NCI-H748 treated with DMSO at 0.1 percent for 48 hours (cell line): ENCODE measurements at places on chromosomes 6 and 20.

DNA sequence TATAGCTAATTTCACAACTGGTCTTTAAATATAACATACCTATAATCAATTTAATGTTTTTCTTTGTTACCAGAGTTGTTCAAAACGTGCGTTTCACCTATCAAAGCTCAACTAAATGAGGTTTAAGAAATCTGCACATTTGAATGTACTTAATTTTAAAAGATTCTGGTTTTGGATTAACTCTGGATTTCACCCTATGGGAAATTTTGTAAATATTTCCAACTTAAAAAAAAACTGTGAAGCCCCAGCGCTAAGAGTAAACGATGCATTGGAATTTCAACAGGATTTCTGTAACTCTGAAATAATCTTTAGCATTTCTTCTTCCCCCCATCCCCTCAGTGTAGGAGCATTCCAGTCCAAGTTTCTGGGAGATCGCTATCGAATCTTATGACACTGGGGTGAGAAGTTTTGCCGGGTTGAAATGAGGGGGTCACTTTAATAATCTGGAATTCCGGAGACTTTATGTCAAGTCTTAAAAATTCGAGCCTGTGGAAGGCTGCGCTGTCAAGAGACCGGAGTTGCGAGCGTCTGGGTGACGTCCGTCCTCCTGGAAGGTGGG is 643 bp upstream of the MAP3K4 start:
- no peak for DNase-seq

GRCh38 chr20:12207875-12208274 is 290.2 kb downstream of the BTBD3 start:
- DNase-seq, result no peak

- no peak for DNase-seq
These were observed 986.9 kb upstream of the MANEA start for GRCh38 chr6:94590416-94590815.

DNA sequence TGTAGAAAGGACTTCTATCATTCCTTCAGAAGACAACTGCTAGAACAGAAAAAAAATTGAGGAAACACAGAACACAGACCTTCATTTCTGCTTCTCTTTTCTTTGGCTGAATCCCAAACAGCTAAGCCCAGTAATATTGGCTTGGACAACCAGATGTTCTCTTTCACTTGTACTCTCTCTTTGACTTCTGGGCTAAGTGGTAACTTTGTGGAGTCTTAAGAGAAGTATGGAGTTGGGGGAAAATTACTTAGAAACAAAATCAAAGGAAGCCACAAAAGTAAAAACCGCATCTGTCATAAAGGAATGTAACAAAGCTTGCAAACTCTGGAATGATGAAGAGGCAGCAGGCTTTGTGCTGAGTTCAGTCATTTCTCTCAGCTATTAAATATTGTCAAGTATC is 587.5 kb downstream of the CBLN4 start:
- no peak for DNase-seq

GRCh38 chr6:155193526-155193925 is 70.3 kb upstream of the CLDN20 start:
- DNase-seq, result no peak

- DNase-seq, result peak; percentile 51
These were observed 559 bp downstream of the APMAP start for GRCh38 chr20:24991897-24992486.

GRCh38 chr20:62412194-62413024 is 5.3 kb upstream of the CABLES2 start:
- no peak for DNase-seq

DNA sequence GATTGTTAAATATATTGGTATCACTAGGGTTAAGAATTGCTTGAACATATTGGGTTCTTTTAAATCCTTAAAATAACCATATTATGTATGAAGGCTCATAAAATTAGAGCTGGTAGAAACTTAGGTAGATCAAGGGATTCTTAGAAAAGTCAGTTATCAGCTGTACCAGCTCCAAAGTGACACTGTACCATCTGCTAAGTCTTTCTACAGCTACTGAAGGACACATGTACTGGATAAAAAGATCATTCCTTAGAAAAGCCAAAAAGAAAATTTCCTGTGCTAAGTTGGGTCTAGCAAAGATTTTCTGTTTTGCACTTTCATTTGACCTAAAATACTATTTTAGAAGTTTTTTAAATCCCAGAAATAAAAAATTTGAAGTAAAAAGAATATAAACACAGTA is 130.4 kb downstream of the CD164 start:
- DNase-seq, result no peak

DNA sequence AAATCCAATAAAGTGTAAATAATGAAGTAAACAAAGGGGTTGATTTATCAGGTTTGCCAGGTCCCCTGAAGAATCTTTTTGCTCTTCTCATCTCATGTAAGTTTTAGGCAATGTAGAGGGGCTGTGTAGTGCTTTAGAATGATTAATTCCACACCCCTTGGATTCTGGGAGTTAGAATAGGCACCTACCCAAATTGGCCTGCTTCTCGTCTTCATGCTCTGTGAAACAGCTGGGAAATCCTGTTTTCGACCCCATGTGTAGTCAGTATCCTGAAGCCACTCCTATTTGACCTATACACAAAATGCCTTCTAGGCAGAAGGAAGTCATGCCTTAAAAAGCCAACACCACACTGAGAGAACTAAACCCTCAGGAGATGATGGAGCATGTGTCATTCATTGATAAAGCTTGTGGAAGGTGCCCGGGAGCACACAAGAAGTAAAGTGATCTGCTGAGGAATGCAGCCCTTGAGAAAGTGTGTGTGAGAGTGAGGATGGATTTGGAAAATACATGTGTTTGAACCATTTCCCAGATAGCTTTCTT is 170.9 kb downstream of the KLHL32 start:
- no peak for DNase-seq

DNA sequence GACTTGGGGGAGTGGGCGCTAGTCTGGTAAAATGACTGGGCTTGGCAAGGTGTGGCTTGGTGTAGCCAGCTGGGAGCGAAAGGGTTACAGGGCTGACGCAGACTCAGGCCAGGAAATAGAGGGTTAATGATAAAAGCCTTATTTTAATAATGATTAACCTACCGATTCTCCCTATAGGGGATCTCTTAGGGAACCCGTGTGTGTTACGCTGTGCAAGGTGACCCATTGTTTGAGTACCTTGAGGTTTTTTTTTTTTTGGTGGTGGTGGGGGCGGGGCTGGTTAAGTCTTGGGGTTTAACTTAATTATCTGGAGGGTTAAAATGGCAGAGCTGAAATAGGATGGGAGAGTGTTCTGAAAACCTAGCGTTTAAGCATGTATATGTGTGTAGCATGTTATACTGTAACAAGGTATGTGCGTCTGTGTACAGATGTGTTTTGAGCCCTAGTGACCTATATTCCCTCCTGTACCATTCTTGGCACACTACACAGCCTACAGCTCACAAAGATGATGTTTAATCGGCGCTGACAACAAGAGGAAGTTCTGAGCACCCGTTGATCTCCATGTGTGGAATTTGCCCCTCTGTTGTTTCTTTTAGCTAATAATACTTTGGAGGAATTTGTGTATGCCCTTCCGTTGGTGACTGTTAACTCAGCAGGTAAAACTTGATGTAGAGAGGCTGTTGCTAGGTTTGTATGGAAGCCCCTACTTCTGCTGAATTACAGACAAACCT is 1.3 kb downstream of the CARMIL1 start:
- peak; percentile 36 for DNase-seq

GRCh38 chr20:11266571-11266970 is 592.8 kb upstream of the JAG1 start:
- peak; percentile 71 for DNase-seq

DNA sequence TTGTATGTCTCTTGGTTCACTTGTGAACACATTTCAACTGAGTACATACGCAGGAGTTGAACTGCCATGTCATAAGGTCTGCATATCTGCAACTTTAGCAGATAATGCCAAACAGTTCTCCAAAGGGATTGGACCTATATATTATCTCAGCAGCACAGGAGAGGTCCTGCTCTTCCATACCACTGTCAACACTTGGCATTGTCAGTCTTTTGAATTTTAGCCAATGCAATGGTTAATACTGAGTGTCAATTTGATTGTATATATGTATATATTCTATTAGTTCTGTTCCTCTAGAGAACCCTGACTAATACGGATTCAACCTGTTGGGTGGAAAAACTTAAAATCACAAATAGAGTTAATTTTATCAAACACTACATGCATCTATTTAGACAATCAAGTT is 26.1 kb upstream of the ARHGAP18 start:
- no peak for DNase-seq

DNA sequence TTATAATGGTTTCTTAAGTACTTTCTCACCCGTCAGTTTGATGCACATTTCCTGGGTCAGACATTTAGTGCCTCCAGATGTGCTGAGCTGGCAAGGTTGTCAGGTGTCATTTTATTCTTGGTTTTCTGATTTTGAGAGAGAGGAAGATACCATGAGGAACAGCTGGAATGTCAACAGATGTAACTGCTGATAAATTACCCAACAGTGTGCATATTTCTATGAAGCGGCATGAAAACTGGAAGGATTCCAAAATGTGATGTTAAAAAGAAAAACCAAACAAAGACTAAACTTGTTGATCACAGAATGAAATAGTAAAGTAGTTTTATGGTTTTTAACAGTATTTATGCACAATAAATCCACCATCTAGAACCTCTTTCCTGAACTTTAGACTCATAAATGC is 447.3 kb downstream of the HDGFL1 start:
- DNase-seq, result no peak

GRCh38 chr20:38997622-38998021 is 35.5 kb downstream of the DHX35 start:
- DNase-seq, result no peak

- no peak for DNase-seq
These were observed 290.0 kb downstream of the TBC1D7 start for GRCh38 chr6:13038315-13038714.

- DNase-seq, result no peak
These were observed 48.1 kb downstream of the CNKSR3 start for GRCh38 chr6:154462425-154462824.

GRCh38 chr6:146868671-146869209 is 270.0 kb downstream of the ADGB start:
- DNase-seq, result no peak

DNA sequence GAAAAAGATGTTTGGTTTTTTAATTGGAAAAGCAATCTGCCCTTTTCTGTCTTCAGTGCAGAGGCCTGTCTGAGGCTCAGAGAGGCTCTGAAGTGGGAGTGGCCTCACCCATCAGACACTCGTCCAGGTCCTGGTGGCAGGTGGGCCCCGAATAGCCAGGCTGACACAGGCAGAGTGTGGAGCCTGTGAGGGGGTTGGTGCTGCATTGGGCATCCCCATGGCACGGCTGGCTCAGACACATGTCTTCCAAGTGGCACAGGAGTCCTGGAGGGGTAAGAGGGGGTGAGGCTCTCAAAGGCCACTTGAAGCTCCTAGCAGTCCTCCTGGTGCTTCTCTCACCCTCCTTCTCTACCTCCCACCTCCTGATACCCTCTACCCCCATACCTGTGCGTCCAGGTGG is 3.8 kb downstream of the NOTCH4 start:
- no peak for DNase-seq

GRCh38 chr6:107555449-107555848 is 65.5 kb downstream of the SOBP start:
- DNase-seq, result peak; percentile 86

DNA sequence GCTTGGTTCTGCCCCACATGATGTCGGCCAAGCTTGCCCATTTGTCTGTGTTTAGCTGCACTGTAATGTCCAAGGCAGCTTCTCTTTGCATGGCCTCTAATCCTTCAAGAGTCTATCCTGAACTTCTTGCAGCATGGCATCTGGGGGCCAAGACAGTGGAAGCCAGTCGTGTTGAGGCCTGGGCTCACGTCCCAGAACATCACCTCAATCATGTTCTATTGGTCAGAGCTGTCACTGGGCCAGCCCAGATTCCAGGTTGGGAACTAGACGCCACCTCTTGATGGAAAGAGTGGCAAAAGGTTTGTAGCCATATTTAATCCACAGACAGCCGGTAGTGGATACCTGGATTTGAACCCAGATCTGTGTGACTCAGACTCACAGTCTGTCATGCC is 25.3 kb downstream of the PPARD start:
- no peak for DNase-seq

- DNase-seq, result no peak
These were observed 85.8 kb downstream of the CEBPB start for GRCh38 chr20:50276119-50277063.

DNA sequence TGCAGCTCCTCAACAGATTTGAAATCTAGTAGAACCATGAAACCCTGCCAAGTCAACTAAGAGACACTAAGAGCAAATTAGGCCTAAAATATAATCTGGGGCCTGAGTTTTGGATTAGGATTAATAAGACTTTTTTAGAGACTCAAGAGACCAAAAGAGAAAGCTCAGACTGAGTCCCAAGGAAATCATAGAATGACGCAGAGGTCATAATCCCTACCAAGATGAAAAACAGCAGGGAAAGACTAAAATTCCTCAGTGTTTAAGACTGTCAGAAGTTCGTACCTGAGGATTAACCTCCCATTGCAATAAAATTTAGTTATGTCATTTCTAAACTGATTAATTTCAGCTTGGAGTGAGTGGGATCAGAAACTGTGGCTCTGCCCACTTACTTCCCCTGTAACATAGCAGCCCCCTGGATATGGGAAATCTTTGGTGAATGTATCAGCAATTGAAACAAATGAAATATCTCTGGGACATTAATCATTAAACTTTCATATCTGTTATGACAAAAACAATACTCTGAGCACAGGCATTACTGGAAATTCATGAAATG is 200.3 kb downstream of the EDN1 start:
- no peak for DNase-seq

DNA sequence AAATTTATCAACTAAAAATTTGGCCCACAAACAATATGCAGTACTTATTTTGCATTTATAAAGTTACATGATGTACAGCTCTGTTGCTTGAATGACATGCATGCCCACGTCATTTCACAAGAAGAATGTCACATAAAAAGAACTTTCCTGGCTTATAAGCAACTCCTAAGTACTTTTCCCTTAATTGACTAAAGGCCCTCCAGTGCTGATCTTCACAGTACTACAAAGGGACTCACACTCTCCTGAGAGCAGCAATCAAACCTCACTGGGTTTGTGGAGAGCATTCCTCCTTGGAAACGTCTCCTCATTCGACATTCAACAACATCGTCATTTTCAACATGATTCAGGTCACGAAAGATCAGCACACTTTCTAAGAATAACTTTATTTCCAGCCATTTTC is 111.1 kb downstream of the IPCEF1 start:
- no peak for DNase-seq

DNA sequence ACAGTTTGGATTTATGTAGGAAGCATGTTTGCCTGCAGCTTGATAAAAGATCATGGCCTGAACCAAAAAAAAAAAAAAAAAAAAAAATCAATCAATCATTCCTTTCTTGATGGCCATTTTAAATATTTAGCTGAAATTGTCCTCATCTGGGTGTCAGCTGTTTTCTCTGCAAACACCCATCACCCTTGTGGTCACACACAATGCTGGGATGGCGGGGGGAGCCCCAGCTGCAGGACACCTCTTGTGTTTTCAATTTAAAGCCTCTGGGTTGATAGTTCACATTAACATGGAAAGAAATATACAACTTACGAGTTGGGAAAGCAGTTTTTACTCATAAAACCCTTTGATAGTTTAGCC is 160.4 kb downstream of the ZFP64 start:
- no peak for DNase-seq

- DNase-seq, result no peak
These were observed 392.2 kb upstream of the MARCKS start for GRCh38 chr6:113464960-113465359.
